ENCODE measurements at places on chromosomes 12 and 14.

DNA sequence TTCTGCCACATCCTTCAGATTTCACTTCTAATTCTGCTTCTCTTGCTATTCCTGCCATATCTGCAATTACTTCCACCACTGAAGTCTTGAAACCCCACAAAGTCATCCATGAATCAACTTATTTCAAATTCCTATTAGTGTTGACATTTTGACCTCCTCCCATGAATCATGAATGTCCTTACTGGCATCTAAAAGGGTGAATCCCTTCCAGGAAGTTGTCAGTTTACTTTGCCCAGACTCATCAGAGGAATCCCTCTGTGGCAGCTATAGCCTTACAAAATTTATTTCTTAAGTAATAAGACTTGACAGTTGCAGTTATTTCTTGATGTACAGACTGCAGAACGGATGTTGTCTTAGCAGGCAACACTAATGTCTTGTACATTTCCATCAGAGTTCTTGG is 162.9 kb downstream of the PCNX1 start:
- no peak for DNase-seq

- no peak for DNase-seq
Observed at GRCh38 chr12:26940516-26941214, 2.4 kb downstream of the FGFR1OP2 start.

DNA sequence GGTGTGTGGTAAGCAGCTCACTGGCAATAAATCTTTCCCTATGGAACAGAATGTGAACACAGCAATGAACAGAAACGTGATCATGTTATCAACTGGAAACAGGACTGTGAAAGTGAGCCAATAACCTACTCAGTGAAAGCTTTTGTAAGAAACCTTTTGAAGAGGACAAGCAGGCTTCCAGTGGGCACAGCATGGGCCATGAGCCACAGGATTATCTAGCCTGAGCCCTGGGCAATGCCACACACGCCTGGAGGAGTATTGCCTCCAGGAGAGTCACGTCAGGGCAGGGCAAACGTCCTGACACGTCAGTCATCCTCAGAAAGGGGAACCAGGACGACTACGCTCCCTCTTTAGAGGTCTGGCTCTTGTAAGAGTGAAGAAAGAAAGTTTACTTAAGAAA is 32.3 kb downstream of the NRDE2 start:
- DNase-seq: no peak

DNA sequence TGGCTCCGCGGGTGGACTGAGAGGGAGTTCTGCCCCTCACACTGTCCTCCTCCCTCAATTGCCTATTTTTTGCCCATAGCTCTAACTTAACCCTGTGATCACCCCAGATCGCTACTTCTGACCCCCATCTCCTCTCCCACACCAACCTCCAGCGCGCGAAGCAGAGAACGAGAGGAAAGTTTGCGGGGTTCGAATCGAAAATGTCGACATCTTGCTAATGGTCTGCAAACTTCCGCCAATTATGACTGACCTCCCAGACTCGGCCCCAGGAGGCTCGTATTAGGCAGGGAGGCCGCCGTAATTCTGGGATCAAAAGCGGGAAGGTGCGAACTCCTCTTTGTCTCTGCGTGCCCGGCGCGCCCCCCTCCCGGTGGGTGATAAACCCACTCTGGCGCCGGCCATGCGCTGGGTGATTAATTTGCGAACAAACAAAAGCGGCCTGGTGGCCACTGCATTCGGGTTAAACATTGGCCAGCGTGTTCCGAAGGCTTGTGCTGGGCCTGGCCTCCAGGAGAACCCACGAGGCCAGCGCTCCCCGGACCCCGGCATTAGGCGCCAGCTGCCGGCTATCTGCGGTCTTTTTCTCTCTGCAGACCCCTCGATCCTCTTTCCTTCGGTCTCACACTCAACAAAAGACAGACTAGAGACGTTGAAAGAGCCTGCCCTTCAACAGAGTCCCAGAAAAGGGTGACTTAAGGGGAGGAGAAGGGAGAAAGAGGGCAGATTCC is 3.0 kb upstream of the TBX3 start:
- DNase-seq: no peak

DNA sequence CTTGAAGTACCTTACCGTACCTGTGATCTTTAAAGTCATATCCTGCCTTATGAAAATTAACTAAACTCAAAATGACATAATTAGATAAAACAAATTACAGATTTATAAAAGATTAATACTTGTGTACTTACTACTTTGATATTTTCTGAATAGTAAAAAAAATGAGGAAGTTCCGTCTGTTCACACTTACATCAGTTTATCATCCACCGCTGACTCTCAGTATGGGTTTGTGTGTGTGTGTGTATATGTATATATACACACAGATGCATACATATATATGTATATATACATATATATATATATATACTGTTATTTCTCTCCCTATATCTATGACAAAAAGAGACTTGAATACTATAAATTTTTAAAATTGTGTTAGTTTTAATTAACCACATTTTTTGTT is 65.0 kb upstream of the MON2 start:
- no peak for DNase-seq

DNA sequence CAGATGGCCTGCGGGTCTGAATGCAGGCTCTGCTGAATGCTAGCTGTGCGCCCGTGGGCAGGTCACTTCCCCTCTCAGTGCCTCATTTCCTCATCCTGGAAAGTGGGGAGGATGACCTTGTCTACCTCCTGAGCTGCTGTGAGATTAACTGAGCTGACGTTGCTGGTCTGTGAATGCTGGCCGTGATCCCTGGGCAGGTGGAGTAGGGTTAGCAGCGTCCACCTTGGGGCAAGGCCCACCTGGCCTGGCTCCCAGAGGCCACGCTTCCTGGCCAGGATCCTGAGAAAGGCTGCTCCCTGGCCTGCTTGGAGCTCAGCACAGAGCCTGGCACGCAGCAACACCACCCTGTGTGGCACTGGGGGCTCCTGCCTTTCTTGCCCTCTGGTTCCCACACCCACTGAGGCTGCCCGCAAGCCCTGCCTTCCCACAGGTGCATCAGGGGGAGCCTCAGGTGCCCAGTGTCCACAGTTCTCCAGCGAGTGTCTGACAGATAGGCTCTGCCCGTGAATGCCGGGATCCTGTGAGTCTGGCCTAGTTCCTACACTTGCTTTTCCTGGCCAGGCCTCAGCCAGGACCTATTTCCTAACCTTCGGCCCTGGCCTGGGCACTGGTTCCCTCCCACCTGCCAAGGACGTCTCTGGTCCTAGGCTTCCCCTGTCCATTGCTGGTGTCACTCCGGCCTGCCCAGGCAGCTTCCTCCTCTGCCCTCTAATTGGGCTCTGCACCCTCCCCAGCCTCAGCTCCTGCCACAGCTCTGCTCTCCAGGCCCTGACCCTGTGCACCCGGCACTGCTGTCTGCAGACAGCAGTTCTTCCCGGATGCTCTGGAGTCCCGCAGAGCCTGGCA is 37.2 kb upstream of the TDRD9 start:
- no peak for DNase-seq

- DNase-seq: no peak
Observed at GRCh38 chr12:508795-509194, 49.1 kb downstream of the B4GALNT3 start.

DNA sequence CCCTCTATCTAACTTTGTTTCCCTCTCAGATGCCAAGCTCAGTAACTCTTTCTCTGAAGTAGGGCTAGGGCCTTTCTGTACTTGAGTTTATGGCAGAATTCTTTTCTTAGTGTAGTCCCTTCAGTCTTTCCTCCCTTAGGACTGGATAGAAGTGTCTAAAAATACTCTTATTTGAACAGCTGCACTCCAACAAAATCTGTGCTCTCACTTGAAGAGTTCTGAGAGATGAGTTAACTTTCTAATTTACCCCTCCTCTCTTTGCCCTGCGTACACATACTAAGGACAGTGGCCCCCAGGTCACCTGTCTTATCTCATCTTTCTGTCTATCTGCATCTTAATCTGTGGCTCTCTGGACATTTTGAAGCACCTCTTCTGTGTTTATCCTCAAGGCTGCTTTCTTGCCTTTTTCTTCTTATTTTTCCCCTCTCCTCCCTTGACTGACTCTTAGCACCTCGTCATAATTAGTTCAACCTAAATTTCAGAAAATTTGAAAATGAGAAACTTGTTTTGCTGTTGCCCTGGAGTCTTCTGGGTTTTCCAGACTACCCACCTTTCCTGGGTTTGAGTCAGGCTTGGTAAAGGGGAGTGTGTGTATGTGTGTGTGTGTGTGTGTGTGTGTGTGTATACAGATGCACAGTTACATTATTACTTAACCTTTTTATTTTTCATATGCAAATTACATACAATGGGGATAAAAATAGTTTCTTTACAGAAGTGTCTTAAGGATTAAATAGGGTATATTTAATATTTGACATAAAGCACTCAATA is 23.9 kb downstream of the NCKAP1L start:
- no peak for DNase-seq

- no peak for DNase-seq
Observed at GRCh38 chr14:27608377-27608776, 1010.5 kb upstream of the NOVA1 start.

- no peak for DNase-seq
Observed at GRCh38 chr14:75162631-75163030, 13.8 kb downstream of the TMED10 start.

DNA sequence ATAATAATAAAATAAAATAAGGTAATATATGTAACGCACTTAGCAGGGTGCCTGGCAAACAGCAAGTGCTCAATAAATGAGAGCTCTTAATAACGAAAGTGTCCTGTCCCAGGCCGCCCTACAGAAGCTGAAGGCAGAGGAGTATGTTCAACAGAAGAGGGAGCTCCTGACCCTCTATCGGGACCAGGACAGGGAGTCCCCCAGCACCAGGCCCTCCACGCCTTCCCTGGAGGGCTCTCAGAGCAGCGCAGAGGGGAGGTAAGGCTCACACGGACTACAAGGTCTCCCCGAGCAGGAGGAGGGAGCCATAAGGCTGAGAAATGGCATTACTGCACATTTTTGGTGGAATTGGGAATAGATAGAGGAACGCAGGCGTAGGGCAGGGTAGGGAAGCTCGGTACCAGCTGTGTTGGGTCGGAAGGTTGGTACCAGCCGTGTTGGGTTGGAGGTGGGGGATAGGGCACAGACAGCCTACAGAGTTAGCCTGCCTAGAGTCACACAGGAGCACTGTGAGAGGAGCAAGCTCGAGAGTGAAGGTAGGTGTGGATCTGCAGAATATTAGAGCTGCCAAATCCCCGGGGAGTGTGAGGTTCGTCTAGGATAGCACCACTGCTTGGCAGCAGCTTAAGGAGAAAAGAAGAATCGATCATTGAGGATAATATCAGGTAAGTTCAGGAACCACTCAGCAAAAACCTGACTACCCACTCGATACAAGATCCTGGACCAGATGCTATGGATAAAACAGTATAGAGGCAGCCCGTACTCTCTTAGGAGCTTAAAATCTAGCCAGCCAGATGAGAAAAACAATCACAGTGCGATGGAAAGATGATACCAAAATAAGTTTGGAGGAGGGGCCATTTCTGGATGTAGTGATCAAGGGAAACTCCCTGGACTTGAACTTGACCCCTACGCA is 15.3 kb downstream of the TNFRSF1A start:
- DNase-seq: no peak

DNA sequence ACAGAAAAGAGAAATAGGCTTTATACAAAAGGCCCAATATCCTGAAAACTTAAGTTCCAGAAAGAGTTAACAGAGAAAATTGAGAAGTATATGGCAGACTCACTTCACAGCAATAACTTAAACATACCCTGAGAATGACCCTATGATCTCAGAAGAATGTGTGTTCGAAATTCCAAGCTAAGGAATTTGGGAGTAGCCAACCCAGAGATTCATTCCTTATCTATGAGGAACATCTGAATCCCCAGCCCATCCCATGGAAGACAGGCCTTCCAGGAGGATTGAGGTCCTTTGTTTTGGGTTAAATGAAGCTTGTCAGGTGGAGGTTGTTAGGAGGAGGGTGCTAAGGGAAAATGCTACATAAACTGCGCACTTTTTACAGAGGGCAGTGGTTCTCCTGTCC is 7.5 kb upstream of the SAV1 start:
- DNase-seq: no peak

GRCh38 chr14:100567009-100567876 is 20.0 kb downstream of the BEGAIN start:
- DNase-seq: no peak

- no peak for DNase-seq
Observed at GRCh38 chr12:47318963-47319362, 239.2 kb upstream of the AMIGO2 start.

DNA sequence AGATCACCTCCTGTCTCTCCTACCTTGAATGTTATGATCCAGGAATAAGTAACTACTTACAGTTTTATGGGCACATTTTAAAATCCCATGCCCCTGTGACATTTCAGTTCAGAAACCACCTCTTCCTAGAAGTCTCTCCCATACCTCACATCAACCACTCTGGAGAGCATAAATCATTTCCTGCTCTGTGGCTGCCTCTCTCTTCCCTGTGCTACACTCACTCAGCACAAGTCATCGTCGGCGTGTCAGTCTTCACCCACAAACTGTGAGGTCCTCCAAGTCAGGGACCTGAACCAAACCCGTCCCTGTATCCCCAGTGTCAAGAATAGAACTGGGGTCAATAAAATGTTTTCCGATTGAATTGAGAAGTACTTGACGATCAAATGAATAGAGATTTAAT is 863.3 kb downstream of the BCL11B start:
- DNase-seq: no peak

Data from nucleus accumbens (tissue), 56 donors.